Activated T-helper 9 cell treated with anti-CD3 and anti-CD28 coated beads, Interleukin-2, amount 50 U/mL, for 16 hours (primary cell): ENCODE measurements at places on chromosomes 3 and 15.

DNA sequence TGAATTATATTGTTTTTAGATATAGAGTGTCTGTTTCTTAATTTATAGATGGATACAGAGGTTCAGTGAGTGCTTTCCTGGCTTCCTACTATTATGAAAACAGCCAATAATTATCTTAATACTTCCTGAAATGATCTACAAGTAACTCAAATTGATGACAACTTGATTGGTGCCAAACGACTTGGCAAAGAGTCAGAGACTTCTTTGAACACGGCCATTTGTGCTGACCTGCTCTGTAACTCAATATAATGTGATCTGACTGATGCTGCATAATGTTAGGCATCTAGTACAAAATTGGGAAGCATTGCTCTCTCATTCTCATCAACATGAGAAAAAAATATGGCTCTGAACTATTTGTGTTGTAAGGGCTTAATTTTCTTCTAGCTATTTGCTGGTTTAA lies 193.9 kb downstream of the DIPK2A start:
- no peak for DNase-seq

DNA sequence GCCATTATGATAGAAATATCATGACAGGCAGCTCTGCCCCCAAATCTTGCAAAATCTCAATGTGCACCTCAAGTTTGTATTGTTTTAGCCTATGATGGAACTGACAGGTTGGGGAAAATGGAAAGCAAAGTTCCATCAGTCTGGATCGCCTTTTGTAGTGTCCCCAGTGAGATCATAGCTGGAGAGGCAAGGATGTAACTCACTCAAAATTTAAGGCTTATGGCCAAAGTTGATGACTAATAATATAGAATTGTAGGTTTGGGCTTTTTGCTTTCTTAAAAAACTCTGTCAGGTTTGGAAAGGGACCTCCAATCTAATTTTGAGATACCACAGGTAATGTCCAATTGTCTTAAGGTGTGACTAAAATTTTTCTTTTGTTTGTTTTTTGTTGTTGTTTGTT lies 1.4 kb upstream of the ACP3 start:
- no peak for DNase-seq

DNA sequence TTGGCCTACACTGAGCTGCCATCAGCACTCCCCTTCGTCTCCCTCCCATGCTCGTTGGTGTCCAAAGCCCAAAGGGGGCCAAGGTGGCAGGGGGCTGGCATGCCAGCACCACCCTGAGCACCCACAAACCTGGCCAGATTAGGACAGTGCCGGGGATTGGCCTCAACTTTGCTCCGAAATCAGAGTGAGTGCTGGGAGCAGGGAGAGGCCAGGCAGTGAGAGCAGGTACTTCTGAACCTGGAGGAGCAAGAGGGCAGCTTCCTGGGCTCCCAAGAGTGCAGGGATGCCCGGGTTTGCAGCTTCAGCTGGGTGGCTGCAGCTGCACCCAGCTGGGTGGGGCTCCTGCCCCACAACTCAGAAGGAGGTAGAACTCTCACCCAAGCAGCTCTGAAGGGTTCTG lies 563.0 kb downstream of the SI start:
- DNase-seq, result no peak

DNA sequence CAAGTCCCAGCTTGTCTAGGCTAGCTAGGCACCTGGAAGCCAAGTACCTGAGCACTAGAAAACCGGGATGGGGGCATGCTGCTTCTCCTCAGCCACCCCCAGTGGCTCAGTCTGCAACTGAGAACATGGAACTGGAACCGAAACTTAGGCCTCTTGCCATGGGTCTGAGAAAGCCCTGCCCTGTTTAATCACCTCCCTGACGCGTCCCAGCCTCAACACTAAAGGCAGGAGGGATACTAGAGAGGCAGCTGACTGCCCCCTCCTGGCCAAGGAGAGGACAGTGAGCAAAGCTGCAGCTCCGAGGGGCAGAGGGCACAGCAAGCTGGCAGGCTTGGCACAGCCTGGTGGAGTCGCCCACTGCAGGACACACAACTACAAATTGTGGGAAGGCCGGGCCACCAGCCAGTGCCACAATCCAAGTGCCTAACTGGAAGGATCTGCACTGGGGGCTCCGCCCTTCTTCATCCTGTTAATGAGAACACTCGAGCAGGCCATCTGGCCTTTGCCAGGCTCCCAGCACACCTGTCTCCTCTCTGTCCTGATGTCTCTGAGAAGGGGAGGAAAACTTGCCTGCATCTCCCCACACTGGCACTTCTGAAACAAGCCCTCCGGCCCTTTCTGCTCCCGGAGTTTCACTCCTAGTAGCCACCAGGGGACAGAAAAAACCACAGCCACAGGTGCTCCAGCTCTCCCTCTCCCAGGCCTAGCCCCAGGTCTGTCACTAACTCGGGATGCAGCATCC lies 53.7 kb downstream of the BDH1 start:
- DNase-seq, result no peak

- DNase-seq, result no peak
Measured at GRCh38 chr15:52066842-52067544, 45.6 kb downstream of the BCL2L10 start.

- no peak for DNase-seq
Measured at GRCh38 chr3:39029556-39029955, 22.2 kb downstream of the SCN11A start.

- DNase-seq, result peak; percentile 67
Measured at GRCh38 chr15:72155635-72156616, 37.7 kb downstream of the SENP8 start.

GRCh38 chr3:147117631-147118030 lies 288.7 kb downstream of the ZIC4 start:
- DNase-seq, result no peak

DNA sequence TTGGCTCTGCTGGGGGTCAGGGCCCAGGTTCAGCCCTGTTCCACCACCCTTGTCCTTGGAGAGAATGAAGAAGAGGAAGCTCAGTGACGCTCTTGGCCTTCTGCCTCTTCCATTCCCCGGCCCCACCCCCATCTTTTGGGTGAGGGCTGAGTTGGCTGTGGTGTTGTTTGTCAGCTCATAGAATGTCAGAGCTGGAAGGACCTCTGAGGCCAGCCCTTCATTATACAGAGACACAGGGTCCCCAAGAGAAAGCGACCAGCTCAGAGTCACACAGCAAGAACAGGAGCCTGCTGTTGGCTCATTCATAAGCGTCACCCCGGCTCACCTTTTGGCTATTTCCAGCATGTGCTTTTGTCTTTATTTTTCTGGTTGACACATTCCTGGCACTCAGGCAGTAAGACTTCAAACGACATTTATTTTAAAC lies 68.2 kb downstream of the AAGAB start:
- DNase-seq, result no peak

GRCh38 chr3:50194903-50195500 lies 3.6 kb downstream of the GNAT1 start:
- DNase-seq, result peak; percentile 18

GRCh38 chr3:169199283-169199682 lies 464.2 kb downstream of the MECOM start:
- DNase-seq, result no peak

DNA sequence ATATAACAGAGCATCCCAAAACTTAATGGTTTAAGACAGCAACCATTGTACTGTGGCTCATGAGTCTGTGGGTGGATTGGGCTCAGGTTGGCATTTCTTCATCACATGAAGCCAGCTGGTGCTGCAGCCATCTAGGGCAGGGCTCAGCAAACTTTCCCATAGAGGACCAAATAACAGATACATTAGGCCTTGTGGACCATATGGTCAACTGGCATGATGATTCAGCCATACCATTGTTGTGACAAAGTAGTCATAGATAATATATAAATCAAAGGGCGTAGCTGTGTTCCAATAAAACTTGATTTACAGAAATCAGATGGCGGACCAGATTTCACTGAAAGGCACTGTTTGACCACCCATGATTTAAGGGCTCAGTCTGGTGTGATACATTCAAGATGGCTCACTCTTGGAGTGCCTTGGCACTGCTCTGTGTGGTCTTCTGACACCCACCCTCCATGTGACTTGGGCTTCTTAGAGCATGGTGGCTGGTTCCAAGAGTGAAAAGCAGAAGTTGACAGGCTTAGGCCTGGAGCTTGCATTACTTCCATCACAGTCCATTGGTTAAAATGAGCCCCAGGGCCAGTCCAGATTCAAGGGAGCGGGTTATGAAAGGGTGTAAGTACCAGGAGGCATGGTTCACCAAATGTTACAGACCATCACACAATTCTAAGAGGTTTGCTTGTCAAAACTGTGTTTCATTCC lies 40.8 kb upstream of the BHLHE40 start:
- DNase-seq, result no peak

GRCh38 chr15:25394898-25395297 lies 43.9 kb downstream of the UBE3A start:
- DNase-seq, result no peak

- DNase-seq, result peak; percentile 92
Measured at GRCh38 chr15:40440743-40441564, at the start of gene BAHD1. Gene BAHD1 (plus strand): TSS chr15:40440953. CDS start chr15:40458465, 17,512 bp downstream.

- DNase-seq, result no peak
Measured at GRCh38 chr3:30467596-30468238, 138.7 kb upstream of the TGFBR2 start.

DNA sequence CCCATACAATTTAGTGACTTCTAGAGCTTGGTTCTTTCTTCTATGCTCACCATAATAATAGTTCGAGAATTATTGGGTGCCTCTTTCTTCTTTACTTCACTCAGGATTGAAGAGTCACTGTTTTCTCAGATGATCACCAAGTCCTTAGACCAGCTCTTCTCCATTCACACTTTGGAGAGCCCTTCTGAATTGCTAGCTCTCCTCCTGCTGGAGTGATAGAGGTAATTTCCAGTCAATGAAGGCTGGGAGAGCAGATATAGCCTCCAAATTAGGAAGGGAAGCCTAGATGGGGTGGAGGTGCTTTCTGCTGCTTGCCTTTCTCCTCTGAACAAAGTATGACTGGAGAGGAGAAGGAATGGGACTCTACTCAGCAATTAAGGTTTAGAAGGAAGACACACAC lies 10.7 kb upstream of the BBX start:
- no peak for DNase-seq

- no peak for DNase-seq
Measured at GRCh38 chr3:149243540-149243939, 21.9 kb upstream of the CP start.

GRCh38 chr15:93072411-93073394 lies 16.3 kb downstream of the RGMA start:
- no peak for DNase-seq

GRCh38 chr3:122253581-122253980 lies 70.1 kb downstream of the CASR start:
- no peak for DNase-seq

DNA sequence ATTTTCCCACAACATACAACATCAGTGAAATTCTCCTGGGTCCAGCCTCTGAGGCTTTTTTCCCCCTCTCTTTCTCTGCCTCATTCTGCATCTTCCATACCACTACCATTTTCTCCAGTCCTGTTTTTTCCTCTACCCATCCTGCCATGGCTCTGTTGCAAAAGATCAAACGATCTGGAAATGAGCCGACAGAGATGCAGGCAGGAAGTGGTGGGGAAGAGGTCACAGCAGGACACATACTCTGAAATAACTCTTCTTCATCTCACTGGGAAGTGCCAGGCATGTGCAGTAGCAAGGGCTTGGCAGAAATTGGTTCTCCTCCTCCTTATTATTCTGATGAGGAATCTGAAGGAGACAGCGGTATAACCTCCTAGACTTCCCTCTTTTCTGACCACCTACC lies 114.3 kb downstream of the CORO2B start:
- DNase-seq, result no peak

GRCh38 chr15:61830536-61831330 lies 229.5 kb downstream of the VPS13C start:
- DNase-seq, result no peak

- no peak for DNase-seq
Measured at GRCh38 chr3:172514678-172515077, 8.6 kb downstream of the TNFSF10 start.

GRCh38 chr3:123533554-123534159 lies 51.2 kb downstream of the HACD2 start:
- DNase-seq, result no peak
